ENCODE measurements at places on chromosomes 12 and 14.

- DNase-seq, result no peak
Observed at GRCh38 chr12:22527999-22528398, 16.3 kb downstream of the C2CD5 start.

- no peak for DNase-seq
Observed at GRCh38 chr12:107593713-107594381, 91.8 kb upstream of the PWP1 start.

GRCh38 chr12:60752589-60752988 is 1156.8 kb downstream of the SLC16A7 start:
- DNase-seq, result no peak

DNA sequence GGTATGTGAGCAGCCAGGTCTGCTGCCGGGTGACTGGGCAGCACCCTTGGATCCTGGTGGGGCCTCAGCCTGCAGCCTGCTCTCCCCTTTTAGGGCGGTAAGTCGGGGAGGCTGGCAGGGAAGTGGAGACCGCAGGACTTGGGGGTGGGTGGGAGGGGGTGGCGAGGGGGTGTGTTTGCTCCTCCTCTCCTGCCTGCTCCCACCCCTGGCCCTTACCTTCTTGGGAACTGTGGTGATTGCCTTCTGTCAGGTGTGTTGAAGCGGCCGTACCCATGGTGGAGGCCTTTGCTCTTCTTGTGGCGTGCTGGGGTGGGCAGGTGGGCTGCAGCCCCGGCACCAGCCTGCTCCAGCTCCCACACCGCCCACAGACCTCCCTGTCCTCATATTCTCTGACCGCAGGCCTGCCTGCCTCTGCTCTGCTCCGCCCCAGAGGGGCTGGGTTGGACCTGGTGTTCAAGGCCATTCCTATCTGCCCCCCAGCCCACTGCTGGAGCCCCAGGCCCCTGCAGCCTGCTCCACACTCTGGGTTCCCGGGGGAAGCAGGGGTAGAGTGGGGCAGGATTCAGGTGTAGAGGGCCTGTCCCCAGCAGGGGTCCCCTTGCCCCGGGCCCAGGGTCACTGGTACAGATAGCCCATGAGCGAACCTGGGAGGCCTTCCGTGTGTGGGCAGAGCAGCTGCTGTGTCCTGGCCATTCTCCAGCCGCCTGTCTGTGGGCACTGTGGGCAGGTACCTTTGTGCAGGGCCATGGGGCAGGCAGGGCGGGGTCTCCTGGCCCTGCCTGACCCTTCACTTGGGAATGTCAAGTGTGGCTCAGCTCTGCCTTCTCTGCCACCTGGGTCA is 5.2 kb downstream of the TEDC1 start:
- no peak for DNase-seq

DNA sequence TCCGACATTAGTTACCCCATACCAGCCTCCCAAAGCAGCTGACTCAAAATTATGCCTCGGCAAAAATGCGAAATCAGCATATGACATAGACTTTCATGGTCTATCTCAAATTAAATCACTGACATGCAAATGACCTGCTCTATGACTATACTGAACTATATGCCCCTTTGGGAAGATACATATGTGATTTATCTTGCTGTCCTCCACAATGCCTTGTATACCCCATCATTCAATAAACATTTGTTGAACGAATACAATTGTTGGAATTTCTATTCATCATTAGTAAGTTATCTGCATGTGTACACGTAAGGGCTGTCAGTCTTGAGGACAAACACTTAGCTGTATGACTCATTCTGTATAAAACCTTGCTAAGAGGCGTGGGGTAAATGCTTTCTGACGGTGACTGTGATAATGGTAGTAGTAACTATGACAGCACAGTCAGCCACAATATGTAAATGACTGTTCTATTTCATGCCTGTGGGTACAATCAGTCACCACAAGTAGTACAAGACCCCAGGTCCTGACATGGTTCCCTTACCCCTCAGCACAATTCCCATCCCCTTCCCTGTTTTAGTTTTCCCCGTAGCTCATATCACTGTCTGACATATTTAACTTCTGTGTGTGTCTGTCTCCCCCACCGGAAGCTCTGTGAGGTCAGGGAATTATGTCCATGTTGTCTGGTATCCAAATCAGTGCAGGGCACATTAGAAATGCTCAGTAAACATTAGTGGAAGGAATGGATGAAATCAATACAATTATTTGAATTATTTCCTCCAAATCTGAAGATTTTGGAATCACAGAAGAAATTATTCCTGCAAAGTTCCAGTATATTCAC is 42.8 kb downstream of the STXBP6 start:
- peak; percentile 82 for DNase-seq

GRCh38 chr14:25522116-25522515 is 472.2 kb upstream of the STXBP6 start:
- DNase-seq, result no peak
